ENCODE measurements at places on chromosomes 16 and 17.

DNA sequence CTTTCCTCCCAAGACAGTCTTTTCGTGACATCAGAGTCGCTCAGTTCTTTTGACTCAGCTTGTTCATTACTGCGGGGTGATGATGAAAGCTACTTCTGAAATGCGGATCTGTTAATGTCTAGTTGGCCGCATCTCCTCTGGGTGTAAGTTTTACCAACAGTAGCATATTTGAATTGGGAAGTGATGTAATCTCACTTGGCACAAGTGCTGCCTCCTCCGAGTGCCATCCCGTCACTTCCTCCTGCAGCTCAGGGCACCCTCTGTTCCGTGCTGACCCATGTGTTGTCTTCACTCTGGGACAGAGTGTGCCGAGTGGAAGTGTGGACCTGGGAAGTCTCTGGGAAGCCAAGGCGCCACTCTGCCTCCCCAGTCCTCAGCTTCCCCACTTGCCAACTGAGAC is 8.9 kb downstream of the ADAD2 start:
- peak; percentile 19 for DNase-seq

GRCh38 chr17:78791840-78792709 is 10.0 kb upstream of the CYTH1 start:
- DNase-seq = no peak

DNA sequence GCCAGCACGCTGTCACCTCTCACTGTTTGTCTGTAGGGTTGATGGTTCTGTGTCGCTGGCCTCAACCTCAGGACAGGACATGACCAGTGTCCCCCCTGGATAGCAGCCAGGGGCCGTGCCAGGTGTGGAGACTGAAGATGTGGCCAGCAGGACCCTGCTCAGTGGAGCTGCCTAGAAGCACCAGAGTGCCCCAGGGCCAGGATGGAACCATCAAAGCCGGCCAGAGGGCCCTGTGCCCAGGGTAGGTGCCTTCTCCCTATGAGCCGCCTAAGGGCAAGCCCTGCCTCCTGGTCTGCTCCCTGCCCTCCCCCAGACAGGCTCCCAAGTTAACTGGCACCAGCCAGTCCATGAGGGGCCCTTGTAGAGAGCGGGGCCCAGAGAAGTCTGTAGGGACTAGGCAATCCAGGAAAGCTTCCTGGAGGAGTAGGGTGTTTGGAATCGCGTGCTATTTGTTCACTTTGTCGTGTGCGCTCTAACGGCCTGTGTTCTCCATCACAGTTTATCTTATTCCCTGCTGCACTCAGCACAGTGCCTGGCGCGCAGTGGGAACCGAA is 546 bp upstream of the NDUFB10 start:
- DNase-seq = no peak

GRCh38 chr16:52418201-52418600 is 128.7 kb downstream of the TOX3 start:
- DNase-seq = no peak

DNA sequence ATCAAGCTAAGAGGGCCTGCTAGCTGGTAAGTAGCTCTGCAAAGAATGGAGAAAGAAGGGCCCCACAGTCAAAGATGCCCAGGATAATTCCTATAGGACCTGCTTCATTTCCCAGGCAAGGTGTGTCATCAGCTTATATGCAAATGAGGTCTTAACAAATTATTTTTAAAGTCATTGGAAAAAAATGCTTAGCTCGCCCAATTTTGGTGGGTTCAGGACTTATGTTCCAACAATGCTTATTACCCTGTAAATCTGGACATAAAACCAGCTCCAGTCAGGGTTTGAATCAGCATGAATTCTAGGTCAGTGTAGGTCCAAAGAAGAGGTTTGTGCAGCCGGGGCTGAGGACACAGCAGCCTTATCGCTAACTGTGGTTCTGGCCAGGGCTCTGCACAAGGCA is 25.4 kb downstream of the ACLY start:
- no peak for DNase-seq

DNA sequence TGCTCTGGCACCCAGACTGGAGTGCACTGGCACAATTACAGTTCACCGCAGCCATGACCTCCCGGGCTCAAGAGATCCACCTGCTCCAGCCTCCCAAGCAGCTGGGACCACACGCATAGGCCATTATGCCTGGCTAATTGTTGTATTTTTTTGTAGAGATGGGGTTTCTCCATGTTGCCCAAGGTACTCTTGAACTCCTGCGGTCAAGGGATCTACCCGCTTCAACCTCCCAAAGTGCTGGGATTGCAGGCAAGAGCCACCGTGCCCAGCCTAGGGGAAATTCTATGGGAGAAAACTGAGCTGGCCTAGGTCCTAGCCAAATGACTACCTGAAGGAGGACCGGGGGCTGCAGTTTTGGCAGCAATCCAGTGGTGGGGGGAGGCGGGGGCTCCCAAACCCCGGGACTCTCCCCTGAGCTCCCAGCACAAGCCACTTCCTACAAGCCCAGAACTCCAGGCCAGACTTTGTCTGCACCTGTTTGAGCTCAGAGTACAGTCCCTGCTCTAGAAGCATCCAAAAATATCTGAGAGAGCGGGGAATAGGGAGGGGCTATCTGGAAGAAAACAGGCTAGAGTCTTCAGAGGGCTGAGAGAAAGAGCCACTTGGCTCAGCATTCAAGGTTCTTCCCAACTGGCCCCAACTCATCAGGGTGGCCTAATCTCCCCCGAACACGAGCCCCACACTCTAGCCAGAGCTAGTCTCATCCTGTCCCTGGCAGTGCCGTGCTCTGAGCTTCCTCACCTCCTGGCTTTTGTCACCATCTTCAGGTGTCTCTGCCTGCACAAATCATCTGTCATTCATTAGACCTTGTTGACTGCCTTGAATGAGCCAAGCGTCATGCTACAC is 9.1 kb downstream of the SRL start:
- DNase-seq = no peak

GRCh38 chr16:49365711-49366509 is 7.7 kb upstream of the C16orf78 start:
- DNase-seq = no peak

Data from nucleus accumbens (tissue), 56 donors.